K562 (cell line): ENCODE measurements at places on chromosomes 5 and 9. TPM values are rescaled to one million over a fixed set of nuclear protein-coding genes. Genes with fewer than 3 reads are reported as not detected.

- H3K27me3 ChIP-seq: peaks cover 13% of the 10 kb centered on the region
- peaks cover 3% of the 10 kb centered on the region; the same call in 1 of the 2 replicates for H3K4me1 ChIP-seq
- H3K27ac ChIP-seq: no peak overlapping the region
- no peak overlapping the region for H3K4me3 ChIP-seq
- no peak for DNase-seq
These were observed 16.6 kb upstream of the PLPP1 start for GRCh38 chr5:55551358-55551757.

GRCh38 chr5:16784843-16785791, 151.0 kb downstream of the MYO10 start:
- H3K4me3 ChIP-seq: no peak overlapping the region
- DNase-seq: no peak
- peaks cover 15% of the 10 kb centered on the region; the same call in 1 of the 3 replicates for H3K27me3 ChIP-seq
- H3K4me1 ChIP-seq: no peaks in the 10 kb centered on the region
- H3K36me3 ChIP-seq: no peaks in the 10 kb centered on the region

DNA sequence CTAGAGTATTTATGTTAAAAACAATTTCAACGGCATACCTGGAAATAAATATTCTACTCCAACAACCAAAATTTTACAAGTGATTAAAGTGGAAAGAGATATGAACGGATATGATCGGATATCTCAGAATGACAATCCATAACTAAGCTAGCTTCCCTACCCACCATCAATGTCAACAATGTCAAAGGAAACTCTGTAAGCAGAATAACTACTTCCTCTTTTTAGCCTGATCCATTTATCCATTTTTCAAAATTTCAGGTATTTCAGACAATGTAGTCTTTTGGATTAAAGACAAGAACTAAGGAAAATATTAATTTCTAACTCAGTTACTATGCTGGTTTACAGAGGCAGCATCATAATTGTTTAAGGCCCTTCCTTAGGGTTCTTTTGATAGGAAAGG, 188.7 kb downstream of the DENND1A start:
- no peak overlapping the region for H3K4me3 ChIP-seq
- H3K27me3 ChIP-seq: no peaks in the 10 kb centered on the region
- no peaks in the 10 kb centered on the region for H3K36me3 ChIP-seq

DNA sequence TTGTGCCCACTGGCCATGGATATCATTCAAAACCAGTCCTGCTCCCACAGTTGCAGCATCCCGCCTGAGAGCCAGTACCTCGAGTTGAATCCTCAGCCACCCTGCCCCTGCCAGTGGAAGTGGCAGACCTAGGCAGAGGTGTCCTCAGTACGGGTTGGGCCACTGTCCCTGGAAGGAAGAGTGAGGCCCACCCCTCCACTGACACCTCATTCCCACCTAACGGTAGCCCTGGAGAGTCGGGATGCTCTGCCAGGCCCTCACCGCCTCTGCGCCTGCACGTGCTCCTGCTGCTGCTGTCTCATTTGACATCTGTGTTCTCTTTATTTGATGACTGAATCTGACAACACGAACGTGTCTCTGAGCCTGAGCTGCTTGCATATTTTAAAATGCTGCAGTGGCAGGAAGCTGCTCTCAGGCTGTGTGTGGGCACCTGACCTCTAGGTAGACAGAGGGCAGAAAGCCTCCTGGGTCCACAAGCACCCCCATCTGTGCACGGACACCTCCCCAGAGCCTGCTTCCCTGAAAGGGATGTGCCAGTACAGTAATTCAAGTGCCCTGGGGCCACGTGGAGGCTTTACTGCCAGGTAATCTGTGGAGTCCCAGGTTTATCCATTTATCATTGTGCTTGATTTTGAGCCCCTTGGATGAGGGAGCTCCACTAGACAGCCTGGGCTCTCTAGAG, 194.7 kb downstream of the CACNA1B start:
- no peak overlapping the region for H3K27ac ChIP-seq
- H3K4me3 ChIP-seq: no peak overlapping the region
- no peak for DNase-seq
- no peaks in the 10 kb centered on the region for H3K36me3 ChIP-seq
- peaks cover 88% of the 10 kb centered on the region for H3K27me3 ChIP-seq

- H3K36me3 ChIP-seq: no peaks in the 10 kb centered on the region
- no peaks in the 10 kb centered on the region for H3K4me1 ChIP-seq
- no peak overlapping the region for H3K27ac ChIP-seq
- H3K4me3 ChIP-seq: no peak overlapping the region
- no peak for DNase-seq
These were observed 56.8 kb downstream of the PCSK5 start for GRCh38 chr9:75947233-75947632.

- no peak overlapping the region for H3K27ac ChIP-seq
- H3K4me1 ChIP-seq: no peaks in the 10 kb centered on the region
- H3K27me3 ChIP-seq: no peaks in the 10 kb centered on the region
- no peak overlapping the region for H3K4me3 ChIP-seq
These were observed 135.9 kb downstream of the GCNT1 start for GRCh38 chr9:76594764-76595424.

GRCh38 chr5:41402845-41403244, 107.6 kb downstream of the PLCXD3 start:
- H3K4me3 ChIP-seq: no peak overlapping the region
- no peak overlapping the region for H3K27ac ChIP-seq
- no peak for DNase-seq
- H3K36me3 ChIP-seq: no peaks in the 10 kb centered on the region
- no peaks in the 10 kb centered on the region for H3K27me3 ChIP-seq

- no peaks in the 10 kb centered on the region for H3K4me1 ChIP-seq
- no peak overlapping the region for H3K27ac ChIP-seq
- no peaks in the 10 kb centered on the region for H3K36me3 ChIP-seq
- H3K27me3 ChIP-seq: no peaks in the 10 kb centered on the region
These were observed 110.1 kb downstream of the MED27 start for GRCh38 chr9:131969469-131969989.

GRCh38 chr5:74540622-74541021, 99.9 kb downstream of the ENC1 start:
- H3K4me3 ChIP-seq: no peak overlapping the region
- no peaks in the 10 kb centered on the region for H3K4me1 ChIP-seq
- H3K27me3 ChIP-seq: no peaks in the 10 kb centered on the region; the same call in 1 of the 3 replicates
- no peak for DNase-seq
- H3K36me3 ChIP-seq: no peaks in the 10 kb centered on the region

DNA sequence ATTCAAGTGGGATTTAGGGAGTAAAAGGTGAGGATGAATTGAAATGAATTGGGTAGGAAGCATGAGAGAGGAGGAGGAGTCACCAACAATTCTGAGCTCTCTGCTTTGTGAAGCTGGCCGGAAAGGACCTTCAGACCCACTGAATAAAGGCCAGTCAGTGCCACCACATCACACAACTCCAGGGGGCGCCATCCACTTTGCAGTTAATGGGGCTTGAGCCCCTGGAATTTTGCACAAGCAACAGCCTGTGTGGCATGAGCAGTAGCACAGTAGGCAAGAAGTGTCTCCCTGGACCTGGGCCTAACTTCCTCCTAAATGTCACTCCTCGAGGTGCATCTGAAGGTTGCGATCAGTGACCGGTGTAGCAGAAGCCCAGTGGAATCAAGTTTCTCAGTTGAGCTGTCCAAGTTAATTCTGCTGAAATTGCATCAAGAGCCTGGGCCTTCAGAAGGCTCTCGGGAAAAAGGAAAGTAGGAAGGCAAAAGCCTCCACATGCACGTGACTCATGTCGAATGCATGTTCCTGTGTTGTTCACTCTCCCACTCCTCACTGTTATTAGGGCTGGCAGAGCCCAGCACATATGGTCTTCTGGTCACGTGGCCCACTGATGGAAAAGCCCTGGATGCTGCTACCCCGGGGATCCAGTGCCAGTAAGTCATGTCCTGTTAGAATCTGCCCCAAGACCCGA, 27.8 kb upstream of the GLIS3 start:
- no peak overlapping the region for H3K27ac ChIP-seq
- no peak for DNase-seq
- H3K4me3 ChIP-seq: no peak overlapping the region
- H3K27me3 ChIP-seq: no peaks in the 10 kb centered on the region

- no peaks in the 10 kb centered on the region for H3K4me1 ChIP-seq
- no peak overlapping the region for H3K27ac ChIP-seq
- H3K4me3 ChIP-seq: no peak overlapping the region
- no peaks in the 10 kb centered on the region for H3K27me3 ChIP-seq
- DNase-seq: peak; percentile 25
These were observed 40.4 kb downstream of the ZDHHC21 start for GRCh38 chr9:14652729-14653377.

- DNase-seq: no peak
- H3K27me3 ChIP-seq: no peaks in the 10 kb centered on the region
These were observed 167.6 kb downstream of the ASTN2 start for GRCh38 chr9:117247266-117247665.

DNA sequence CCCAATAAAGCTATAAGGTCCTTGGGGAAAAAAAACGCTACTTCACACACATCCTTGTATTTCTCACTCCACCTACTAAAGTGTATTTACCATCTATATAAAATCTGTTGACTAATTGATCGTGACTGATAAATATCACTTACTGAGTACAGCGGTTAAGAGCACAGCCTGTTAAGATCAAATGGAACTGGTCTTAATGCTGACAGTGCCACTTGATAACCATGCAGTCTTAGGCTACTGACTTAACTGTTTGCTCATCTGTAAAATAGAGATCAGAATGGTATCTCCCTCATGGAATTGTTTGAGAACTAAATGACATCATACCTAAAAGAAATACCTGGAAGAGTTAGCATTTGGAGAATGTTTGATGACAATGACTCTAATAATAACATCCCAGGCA, 67.5 kb downstream of the ZFAND5 start:
- no peaks in the 10 kb centered on the region; the same call in 2 of the 3 replicates for H3K4me1 ChIP-seq
- no peaks in the 10 kb centered on the region; the same call in 2 of the 3 replicates for H3K27me3 ChIP-seq
- no peak overlapping the region for H3K27ac ChIP-seq
- no peak overlapping the region for H3K4me3 ChIP-seq

GRCh38 chr5:116078199-116078598, 6.6 kb upstream of the COMMD10 start:
- no peaks in the 10 kb centered on the region for H3K27me3 ChIP-seq
- no peak for DNase-seq
- H3K36me3 ChIP-seq: no peaks in the 10 kb centered on the region
- no peak overlapping the region for H3K4me3 ChIP-seq

GRCh38 chr5:78920604-78921003, 64.5 kb downstream of the ARSB start:
- no peaks in the 10 kb centered on the region for H3K36me3 ChIP-seq
- H3K27me3 ChIP-seq: peaks cover 15% of the 10 kb centered on the region; the same call in 1 of the 2 replicates
- H3K27ac ChIP-seq: no peak overlapping the region
- peak; percentile 11 for DNase-seq
- no peak overlapping the region for H3K4me3 ChIP-seq
- no peaks in the 10 kb centered on the region for H3K4me1 ChIP-seq

DNA sequence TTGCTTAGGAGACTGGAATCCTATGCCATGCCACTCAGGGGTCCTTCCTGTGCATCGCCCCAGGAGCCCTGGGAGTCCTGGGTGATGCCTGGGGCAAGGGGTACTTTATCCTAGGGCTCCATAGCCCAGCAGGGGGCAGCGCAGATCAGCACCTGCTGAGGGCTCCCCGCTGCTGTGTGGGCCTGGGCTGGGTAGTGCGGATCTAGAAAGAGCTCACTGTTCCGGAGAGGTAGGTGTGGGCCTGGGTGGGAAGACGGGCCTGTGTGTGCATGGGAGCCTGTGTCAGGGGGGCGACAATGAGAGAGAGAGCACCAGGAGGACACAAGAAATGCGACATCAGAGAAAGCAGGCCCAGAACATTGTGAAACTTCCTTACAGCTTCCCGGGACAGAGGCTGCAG, 11.4 kb upstream of the DAB2IP start:
- H3K27me3 ChIP-seq: no peaks in the 10 kb centered on the region; the same call in 2 of the 3 replicates
- H3K4me3 ChIP-seq: no peak overlapping the region
- DNase-seq: peak; percentile 55
- H3K27ac ChIP-seq: no peak overlapping the region

Gene CNTFR
- not detected in 2 replicates for total RNA-seq

Gene TOR1B
- 28.6 and 28.7 TPM in 2 replicates for total RNA-seq

Gene FANCG
- 38.4 and 41.2 TPM in 2 replicates for total RNA-seq

Gene CNTNAP3
- 0.20 and 0.22 TPM in 2 replicates for total RNA-seq

Gene ACTBL2
- total RNA-seq: not detected in 2 replicates
